ENCODE measurements at places on chromosomes 5 and 9.

DNA sequence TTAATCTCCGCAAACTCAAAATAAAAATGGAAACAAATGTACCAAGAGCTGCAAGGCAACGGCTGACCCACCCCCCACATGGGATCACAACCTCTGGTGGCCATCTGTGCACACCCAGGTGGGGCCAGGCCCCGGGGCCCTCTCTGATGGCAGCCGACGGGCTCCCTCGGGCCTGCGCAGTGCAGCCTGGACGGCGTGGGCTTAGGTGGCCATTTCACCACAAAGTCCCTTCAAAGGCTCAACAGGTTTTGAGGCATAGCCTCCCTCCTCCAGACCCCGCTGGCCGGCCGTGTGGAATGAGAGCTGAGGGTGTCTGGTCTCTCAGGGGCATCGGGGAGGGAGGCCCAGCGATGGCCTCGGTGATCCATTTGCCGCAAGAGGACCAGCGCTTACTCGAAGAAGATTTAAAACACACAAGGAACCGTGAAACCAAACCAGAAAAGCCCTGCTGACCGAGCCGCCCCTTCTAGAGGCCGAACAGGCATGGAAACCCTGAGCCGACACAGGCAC lies 42.7 kb upstream of the CEP72 start:
- DNase-seq, result no peak

- peak; percentile 1 for DNase-seq
Observed at GRCh38 chr5:93078082-93079038, 502.7 kb downstream of the NR2F1-AS1 start.

- DNase-seq, result peak; percentile 77
Observed at GRCh38 chr5:82356808-82357671, 78.9 kb upstream of the RPS23 start.

GRCh38 chr9:112322701-112323377 lies 10.6 kb downstream of the PTBP3 start:
- no peak for DNase-seq

DNA sequence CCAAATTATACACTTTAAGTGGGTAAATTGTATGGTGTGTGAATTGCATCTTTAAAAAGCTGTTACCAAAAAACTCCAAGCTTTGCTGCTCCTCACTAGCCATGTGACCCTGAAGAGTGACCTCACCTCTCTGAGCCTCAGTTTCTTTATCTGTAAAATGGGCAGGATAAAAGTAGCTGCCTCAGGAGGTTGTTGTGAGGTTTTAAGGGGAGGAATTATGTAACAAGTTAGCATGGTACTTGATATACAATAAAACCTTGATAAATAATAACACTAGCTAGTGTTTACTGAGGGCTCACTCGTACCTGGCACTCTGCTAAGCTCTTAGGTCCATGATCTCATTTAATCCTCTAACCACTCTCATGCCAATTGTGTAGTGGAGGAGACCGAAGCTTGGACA lies 19.0 kb upstream of the PHF19 start:
- DNase-seq, result no peak

DNA sequence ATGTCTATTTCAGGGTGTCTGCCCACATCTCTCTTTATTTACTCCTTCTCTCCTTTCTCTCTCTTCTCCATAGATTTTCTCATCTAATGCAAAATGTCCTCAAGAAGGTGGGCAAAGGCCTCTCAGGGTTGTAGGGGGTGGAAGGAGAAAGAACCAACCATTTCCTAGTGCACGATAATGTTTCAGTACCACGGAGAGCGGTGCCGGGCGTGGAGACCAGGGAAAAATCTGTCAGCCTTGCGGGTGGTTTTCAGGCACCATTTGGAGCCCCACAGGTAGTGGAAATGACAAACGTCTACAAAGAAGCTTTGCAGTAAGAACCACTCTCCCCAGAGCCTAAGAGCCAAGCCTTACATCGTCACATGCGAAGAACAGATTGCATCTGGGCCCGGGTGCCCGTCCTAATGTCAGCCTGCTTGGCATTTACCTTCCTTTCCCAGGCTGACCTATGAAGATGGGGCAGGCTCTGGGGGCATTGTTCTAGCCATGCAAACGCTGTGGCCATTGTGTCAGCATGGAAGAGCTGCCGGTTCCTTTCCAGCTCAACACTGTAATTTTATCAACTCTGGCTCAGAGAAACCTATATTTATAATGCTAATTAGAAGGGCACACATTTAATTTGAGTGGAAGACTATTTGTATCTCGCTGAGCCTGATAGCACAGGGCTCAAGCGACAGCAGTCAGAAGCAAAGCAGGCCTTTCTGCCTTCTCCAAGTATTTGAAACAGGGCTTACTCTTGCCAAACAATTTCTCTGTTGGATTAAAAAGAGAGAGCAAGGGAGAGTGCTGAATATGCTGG lies 430.1 kb upstream of the WWC1 start:
- no peak for DNase-seq

DNA sequence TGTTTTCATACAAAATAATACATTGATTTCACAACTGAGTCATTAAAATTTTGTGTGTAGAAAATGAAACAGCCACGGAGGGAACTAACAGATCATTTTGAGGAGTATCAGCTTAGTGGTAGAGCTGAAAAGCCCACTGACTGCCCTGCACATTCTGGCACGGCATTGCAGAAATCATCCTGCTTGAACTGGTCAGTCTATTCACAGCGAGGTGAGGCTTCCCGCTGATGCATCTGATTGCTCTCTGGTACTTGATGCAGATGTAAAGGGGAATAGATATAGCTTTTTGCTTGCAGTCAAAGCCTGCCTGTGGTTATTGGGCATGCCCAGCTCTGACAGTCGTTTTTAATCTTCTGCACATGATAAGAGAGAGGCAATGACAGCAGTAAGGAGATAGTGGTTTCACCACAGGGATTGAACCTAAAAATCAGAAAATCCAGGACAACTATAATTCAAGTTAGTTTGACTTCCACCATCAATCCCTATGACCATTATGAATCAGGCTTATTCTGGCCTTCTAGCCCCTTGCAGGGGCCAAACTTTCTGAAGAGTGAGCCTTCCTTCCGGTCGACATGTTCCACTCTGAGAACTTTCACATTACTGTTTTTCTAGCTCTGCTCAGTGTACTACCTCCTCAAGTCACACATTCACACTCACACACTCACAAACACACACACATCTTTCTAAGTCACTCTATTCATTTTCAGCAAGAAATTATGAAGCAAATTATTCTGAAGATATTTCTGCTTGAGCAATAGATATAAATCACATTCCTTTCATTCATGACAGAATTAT lies 782.8 kb upstream of the NUDT12 start:
- DNase-seq, result no peak

GRCh38 chr9:83299571-83299970 lies 236.6 kb upstream of the RASEF start:
- no peak for DNase-seq
